Tibial artery (tissue), 4 donors: ENCODE measurements at places on chromosomes 12 and 14.

DNA sequence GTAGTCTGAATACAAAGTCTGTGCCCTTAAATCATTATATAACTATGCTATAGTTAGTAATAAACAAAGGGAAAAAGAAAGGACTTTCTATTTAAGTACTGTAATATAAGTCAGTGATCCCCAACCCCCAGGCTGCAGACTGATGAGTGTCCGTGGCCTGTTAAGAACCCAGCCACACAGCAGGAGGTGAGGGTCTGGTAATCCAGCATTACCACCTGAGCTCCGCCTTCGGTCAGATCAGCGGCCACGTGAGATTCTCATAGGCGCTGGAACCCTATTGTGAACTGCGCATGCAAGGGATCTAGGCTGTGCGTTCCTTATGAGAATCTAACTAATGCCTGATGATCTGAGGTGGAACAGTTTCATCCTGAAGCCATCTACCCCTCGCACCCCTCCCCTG, 15.7 kb downstream of the NFYB start:
- DNase-seq = no peak

- no peak for DNase-seq
These were observed 1043.0 kb downstream of the AACS start for GRCh38 chr12:126108247-126108646.

- DNase-seq = no peak
These were observed 272.4 kb downstream of the DPF3 start for GRCh38 chr14:72621387-72622065.

- no peak for DNase-seq
These were observed 21.4 kb upstream of the PPP4R4 start for GRCh38 chr14:94152676-94153075.

GRCh38 chr14:74257941-74258763, 18.9 kb downstream of the VSX2 start:
- no peak for DNase-seq

DNA sequence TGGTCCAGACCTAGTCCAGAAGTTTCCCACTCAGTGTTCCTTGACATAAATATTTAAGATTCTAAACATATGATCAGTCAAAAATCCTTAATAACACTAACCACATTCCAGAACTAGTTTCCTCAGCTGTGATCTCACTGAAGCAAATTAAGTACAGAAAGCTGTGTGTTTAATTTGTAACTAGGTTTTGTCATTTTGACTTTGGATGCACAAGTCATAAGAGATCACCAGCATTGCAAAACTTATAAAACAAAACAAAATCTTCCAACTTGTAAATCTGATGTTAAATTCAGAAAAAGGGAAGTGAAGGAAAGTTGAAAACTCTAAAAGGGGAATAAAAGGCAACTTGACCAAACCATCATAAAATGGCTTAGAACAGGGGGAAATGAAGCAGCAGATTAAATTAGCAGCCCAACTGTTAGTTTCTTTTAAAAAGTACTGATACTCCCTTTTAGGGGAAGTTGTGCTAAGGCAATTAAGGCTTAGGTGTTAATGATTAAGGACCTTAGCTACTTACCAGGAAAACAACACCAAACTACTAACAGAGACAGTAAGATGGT, 56.6 kb downstream of the SH2B3 start:
- DNase-seq = no peak

- DNase-seq = no peak
These were observed 23.5 kb downstream of the IFNG-AS1 start for GRCh38 chr12:68012712-68013111.
